ENCODE measurements at places on chromosomes 2 and 18. TPM values are rescaled to one million over a fixed set of nuclear protein-coding genes. Genes with fewer than 3 reads are reported as not detected.

CYP27C1 gene
- not detected for total RNA-seq

BCL11A gene
- total RNA-seq, result not detected

NYAP2 gene
- not detected for total RNA-seq

GTF2A1L gene
- total RNA-seq, result 0.24 TPM

PARD3B gene
- total RNA-seq, result 2.4 TPM

CD28 gene
- total RNA-seq, result not detected

TNFRSF11A gene
- 0.29 TPM for total RNA-seq

Measured in cardiac ventricle fibroblast (primary cell).